ENCODE measurements at places on chromosomes 6 and 20.

DNA sequence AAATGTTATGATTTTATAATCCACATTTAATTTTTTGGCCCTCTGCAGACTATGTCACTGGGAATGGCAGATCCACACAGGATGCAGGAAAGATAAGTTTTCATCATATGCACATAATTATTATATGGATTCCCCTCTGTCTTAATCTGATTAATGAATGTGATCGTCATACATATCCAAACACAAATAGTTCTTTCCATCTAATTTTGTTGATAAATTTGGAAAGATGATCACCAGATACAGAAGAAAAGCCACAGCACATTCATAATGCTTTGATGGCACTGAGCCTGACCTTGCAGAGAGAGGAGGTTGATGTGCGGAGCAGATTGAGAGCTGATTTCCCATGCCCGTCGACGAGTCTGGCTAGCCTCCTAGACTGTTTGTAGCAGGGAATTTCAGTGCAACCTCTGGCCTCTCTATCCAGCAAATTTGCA lies 471.5 kb downstream of the EPM2A start:
- DNase-seq, result no peak

DNA sequence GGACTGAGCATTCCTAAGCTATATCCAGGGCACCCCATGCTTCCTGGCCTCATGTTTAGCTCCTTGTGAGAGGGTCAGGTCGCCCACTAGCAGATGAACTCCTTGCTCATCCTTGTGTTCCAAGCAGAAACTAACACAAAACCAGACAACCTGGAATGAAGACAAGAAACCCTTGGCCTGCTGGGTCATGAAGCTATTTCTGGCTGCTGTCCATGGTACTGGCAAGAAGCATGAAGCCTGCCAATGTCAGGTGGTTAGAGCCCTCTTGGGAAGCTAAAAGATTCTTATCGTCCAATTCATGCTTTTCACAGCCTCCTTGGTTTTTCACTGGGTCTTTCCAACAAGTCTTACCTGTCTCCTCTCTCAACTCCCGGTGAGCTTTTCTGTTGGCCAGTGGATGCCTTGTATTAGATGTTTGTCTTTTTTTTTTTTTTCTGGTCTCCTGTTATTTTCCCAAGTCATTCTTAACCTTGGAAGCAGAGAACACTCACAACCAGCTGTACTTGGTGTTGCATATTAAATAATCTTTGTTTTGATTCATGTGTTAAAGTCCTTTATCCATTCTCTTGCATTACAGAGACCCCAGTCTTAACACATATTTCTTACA lies 180.3 kb downstream of the ANKRD60 start:
- no peak for DNase-seq

DNA sequence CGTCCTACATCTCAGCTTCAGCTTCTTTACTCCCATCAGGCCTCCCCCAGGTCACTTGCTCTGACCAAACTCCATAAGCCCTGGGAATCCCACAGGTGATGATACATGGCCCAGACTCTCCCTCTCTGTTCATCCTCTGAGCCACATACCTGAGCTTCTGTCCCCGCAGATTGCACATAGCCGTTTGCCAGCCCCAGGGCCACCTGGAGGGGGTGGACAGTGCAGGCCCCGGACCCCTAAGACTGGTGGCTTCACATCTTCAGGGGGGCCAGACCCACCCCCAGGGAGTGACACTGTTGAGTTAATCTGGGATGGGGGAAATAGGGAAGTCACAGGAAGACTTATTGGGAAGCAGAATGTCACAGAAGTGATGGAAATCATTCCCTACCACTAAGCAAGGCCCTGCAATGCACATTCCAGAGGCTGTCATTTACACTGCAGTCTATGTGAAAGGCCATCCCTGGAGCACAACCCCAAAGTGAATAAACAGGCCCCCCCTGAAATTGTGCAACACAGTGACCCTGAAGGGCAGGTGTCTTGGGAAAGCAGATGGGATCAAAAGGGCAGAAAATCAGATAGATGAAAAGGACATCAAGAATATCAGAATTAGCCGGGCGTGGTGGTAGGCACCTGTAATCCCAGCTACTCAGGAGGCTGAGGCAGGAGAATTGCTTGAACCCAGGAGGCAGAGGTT lies 2.2 kb downstream of the RXRB start:
- DNase-seq, result no peak

GRCh38 chr6:33107641-33108040 lies 31.9 kb downstream of the HLA-DPB1 start:
- no peak for DNase-seq

GRCh38 chr6:136790411-136791295 lies 1.6 kb downstream of the MAP3K5 start:
- DNase-seq, result no peak

DNA sequence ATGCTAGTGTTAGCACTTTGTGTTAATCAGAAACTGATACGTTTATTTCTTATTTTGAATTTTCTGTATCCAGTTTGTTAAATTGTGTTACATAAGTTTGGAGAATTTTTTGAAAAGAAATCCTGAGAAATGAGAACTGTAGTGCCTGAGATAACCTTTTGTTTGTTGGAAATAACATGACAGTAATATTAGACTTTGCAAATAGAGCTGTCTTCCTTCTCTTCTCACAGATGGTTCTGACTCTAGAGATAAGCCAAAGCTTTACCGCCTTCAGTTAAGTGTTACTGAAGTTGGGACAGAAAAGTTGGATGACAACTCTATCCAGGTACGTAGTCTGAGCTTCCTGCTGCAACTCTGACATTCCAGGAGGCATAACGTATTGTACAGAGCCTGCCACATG lies 69.9 kb downstream of the AFDN start:
- no peak for DNase-seq

DNA sequence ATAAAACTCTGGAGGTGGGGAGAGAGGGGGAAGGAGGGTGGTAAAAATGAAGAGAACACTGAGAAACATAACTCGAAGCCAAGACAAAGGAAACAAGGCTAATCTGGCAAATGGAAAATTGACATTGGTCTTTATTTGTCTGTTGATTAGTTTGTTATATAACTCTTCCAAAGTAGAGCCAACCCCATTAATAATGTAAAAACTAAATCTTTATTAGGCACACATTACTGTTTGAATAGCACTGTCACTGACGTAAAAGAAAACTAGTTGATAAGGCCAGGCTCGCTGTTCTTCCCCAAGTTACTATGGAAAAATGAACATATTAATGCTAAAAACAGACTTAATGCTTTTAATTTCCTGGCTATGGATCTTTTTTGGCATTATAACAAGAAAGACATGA lies 110.0 kb downstream of the MAP3K5 start:
- no peak for DNase-seq

DNA sequence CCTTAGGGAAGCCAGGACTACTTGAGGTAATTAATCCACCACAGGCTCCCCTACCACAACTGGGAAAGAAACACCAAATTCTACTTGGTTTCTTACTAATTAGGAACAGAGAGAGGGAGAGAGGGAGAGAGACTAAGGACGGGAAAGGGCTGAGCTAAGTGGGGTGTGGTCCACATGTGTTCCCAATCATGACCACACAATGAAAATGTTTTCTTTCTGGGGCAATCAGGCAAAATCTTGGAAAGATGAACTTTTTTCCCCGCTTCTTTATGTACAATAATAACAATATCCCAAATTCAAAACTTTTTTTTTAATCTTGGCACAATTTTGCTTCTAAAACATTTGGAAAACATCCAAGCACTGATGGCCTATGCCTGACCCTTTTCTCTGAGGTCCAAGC lies 734.4 kb downstream of the MAFB start:
- no peak for DNase-seq

All from stimulated activated CD8-positive, alpha-beta memory T cell treated with anti-CD3 and anti-CD28 coated beads, Interleukin-4, amount 100 ng/mL, for 24 hours (primary cell).